ENCODE measurements at places on chromosomes 1 and 21.
A peak's percentile ranks its signal among the peaks of the same experiment; 100 is the strongest.

- DNase-seq = no peak
Measured at GRCh38 chr1:30864681-30865080, 43.9 kb downstream of the SDC3 start.

- no peak for DNase-seq
Measured at GRCh38 chr1:181482521-181483284, 614 bp upstream of the CACNA1E start.

- peak; percentile 94 for DNase-seq
Measured at GRCh38 chr1:246214708-246215509, 292.2 kb downstream of the SMYD3 start.

DNA sequence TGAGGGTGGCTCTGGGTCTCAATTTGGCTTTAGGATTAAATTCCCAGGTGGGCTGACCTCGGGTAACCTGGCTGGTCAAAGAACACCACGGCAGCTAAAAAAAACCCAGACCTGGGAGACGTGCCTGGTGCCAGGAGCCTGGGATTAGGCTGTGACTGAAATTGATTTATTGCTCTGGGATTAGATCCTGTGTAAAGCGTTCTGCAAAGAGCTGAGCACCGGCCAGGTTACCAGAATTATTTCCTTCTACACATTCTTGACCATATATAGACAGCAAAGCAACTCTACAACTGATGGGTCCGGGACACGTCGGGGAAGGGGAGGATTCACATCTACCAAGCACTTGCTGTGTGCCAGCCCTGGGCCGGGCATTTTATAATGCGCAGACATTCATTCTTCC, 45.2 kb downstream of the TMCO4 start:
- DNase-seq = no peak

DNA sequence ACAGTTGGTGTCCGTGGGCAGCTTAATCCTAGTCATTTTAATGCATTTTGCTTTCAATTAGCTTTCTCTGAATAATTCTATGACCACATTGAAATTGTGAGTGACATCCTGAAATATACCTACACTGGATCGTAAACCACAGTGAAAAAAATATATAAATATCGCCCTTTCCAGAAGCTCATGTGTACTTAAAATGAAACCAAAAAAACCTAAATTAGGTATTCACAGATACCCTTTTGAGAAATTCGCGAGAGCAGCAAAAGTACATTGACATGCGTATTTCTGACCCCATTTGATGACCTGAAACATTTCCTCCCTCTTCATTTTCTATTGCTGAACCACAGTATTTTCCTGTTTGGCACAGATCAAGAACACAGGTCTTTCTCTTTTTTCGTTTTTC, 253.8 kb downstream of the LTN1 start:
- no peak for DNase-seq

- DNase-seq = no peak
Measured at GRCh38 chr1:118338936-118339335, 153.9 kb upstream of the SPAG17 start.

GRCh38 chr1:228867951-228868730, 132.9 kb downstream of the RHOU start:
- DNase-seq = no peak

- DNase-seq = no peak
Measured at GRCh38 chr1:189662190-189662589, 815.5 kb downstream of the BRINP3 start.

- no peak for DNase-seq
Measured at GRCh38 chr1:210591214-210591613, 262.5 kb downstream of the HHAT start.

- peak; percentile 84 for DNase-seq
Measured at GRCh38 chr1:43994794-43995790, 3.7 kb downstream of the CCDC24 start.

GRCh38 chr21:26147535-26147934, 23.0 kb downstream of the APP start:
- no peak for DNase-seq

DNA sequence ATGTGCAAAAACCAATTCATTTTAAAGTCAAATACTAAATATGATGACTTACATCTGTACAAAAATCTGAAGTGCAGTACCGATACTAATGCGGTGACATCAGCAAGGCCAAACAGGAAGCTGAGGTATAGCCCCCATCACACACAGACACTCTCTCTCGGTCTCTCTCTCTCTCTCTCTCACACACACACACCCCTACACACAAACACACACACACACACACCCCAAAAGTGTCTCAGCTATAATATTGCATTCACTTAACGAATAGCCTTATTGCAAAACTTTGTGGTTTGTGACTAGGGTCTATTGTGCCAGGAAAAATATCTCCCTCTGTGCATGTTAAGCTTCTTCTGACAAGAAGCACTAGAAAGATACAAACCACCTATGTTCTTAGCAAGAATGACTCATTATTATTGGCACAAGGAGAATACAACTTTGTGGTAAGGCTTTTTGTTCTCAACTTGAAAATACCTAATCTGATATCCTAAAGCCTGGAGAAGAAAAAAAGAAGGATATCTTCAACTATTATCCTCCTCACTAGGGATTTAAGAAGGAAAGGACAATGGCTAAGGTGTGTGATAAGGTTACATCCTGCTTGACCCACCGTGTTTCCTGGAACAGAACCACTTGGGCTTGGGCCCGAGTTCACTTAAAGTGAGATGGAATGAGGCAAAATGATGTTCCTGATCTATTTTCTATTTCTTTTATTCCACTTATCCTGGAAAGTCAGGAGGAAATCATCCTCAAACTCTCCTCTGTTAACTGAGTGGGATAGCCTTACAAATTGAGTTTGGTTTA, 107.1 kb downstream of the NIBAN1 start:
- peak; percentile 91 for DNase-seq

- DNase-seq = no peak
Measured at GRCh38 chr1:180860535-180860934, 52.2 kb upstream of the KIAA1614 start.

DNA sequence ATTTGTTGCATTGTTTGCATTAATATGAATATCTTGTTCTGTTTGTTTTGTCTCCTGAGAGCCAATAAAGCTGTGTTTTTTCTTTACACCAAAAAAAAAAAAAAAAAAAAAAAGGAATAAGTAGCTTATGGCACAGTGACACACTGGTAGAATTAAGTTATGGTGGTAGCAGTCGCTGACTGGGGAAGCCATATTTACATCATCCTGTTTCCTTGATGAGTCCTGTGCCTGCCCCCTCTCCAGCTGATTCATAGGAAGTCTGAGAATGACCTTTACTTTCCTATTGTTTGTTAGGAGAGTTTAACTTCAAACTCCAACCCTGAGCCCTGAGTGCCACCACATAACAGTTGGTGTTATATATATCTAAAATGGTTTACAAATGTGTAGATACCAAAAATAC, 62.2 kb downstream of the OBSCN start:
- no peak for DNase-seq

- no peak for DNase-seq
Measured at GRCh38 chr1:220226752-220227151, 45.5 kb downstream of the RAB3GAP2 start.

DNA sequence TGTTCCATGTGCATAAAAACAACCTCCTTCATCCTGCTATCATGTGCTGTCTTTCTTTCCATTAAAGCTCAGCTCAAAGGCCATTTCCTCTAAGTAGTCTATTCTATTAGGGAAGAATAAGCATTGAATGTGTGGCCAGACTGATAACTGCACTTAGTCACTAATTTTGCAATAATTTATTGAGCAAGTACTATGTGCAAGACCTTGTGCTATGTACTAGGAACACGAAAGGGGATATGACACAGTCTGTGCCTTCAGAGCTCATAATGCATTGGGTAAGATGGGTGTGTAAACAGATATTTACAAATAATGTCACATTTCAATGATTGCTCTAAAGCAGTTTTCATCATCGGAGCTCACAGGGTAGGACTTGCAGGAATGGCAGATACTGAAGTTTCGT, 54.2 kb downstream of the NMNAT2 start:
- peak; percentile 21 for DNase-seq

- DNase-seq = no peak
Measured at GRCh38 chr1:211925016-211925415, 94.5 kb upstream of the LPGAT1 start.

GRCh38 chr1:11598461-11598860, 55.8 kb downstream of the FBXO2 start:
- no peak for DNase-seq

DNA sequence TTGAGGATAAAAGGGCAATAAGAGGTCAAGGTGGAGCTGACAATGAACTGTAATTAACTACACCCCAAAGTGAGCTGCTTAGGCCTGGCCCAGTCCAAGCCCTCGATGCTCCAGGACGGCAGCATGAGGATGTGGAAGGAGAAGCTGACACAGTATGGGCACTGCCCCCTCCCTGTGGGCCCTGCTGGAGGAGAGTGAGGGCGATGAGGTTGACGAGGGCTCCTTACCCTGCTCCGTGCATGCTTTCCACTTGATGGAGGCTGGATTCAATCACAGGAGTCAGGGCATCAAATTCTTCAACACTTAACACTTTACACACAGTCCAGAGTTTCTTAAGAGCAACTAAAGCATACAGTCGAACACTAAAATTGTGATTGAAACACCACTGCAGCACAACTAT, 32.4 kb downstream of the COA6 start:
- no peak for DNase-seq

DNA sequence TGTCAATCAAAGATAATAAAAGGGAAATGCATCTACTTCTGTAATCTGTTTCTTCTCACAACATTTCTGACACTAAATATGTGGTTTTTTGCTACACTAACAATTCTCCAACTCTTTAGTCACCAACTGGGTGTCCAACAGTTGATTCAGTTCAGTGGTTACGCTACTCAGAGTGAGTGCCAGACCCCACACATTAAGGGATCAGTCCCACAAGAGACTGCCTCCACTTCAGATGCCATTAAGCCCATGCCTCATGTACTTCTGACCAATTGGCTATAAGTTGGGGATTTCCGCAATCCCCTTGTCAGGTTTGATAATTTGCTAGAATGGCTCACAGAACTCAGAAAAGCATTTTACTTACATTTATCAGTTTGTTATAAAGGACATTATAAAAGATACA, 28.4 kb downstream of the RNF2 start:
- DNase-seq = no peak

DNA sequence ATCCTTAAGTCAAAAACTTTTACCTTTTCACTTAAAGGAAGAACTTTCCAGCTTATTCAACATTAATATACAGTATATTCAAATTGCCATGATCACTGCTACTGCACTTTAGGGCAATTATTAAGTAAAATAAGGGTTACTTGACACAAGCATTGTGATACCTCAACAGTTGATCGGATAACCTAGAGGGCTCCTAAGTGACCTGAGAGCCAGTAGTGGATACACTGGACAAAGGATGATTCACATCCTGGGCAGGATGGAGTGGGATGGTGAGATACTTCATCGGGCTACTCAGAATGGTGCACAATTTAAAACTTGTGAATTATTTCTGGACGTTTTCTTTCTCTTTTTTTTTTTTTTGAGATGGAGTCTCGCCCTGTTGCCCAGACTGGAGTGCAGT, 54.5 kb upstream of the PPM1J start:
- DNase-seq = no peak

DNA sequence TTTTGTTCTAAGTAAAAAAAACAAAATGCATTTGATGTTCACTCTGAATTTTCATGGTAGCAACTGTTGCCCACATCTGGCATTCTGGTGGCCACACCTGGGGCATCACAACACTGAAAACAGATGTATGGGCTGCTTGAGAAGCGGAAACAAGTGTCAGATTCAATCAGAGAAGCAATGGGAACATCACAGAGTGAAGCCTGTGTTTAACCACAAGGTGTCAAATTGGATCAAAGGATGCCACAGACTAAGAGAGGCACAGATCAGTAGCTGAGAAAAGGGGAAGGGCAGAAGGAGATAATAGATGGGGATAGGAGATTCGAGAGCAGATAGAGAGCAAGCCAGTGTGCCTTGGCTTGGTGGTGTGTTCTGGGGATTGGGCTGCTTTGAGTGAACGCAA, 49.8 kb upstream of the MTF2 start:
- DNase-seq = no peak

DNA sequence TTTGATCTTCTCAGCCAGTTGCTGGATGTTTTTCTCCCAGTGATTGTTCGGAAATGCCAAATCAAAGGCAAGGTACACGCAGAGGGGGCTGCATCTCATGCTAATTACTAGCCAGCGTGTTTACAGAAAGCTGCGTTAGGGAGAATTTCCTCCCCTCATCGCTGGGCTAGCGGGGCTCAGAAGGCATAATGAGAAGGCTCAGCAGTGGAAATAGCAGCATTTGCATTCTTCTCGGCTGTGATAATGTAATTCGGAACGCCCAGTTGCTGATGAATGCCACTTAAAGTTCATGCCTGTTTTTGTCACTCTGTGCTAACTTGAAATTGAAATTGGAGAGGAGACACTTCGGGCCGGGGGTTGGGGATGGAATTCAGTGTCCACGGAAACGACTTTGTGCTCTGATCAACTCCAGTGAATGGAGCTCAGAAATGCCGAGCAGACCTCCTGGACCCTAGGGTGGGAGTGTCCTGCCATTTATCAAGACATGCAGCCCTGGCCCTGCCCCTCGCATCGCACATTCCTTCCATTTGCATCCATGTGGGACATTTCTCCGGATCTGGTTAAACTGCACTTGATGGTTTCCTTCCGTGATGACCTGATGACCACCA, 313.4 kb upstream of the C1orf174 start:
- DNase-seq = no peak

GRCh38 chr1:245645894-245646293, 491.1 kb downstream of the KIF26B start:
- no peak for DNase-seq

DNA sequence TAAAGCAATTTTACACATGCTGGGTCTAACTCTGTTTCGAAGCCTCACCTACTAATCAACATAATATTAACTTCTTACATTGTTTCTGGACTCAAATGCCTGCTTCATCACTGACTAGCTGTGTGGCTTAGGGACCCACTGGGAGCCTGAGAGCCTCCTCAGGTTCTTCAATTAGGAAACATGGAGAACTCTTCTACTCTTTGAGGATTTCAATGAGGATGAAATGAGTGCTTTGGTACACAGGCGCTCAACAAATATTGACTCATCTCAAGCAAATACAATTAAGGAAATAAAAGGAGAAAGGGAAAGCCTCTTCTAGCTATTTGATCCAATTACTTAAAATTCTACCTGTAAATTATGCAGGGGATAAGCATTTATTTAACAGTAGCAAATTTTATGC, 84.4 kb upstream of the JAK1 start:
- no peak for DNase-seq

GRCh38 chr1:54429838-54430237, 23.6 kb upstream of the SSBP3 start:
- DNase-seq = no peak

- DNase-seq = no peak
Measured at GRCh38 chr1:156675210-156676113, 1.7 kb downstream of the NES start.

- DNase-seq = no peak
Measured at GRCh38 chr1:207648334-207649209, 3.6 kb downstream of the CR1L start.

- no peak for DNase-seq
Measured at GRCh38 chr21:42427809-42428419, 24.2 kb downstream of the UBASH3A start.

DNA sequence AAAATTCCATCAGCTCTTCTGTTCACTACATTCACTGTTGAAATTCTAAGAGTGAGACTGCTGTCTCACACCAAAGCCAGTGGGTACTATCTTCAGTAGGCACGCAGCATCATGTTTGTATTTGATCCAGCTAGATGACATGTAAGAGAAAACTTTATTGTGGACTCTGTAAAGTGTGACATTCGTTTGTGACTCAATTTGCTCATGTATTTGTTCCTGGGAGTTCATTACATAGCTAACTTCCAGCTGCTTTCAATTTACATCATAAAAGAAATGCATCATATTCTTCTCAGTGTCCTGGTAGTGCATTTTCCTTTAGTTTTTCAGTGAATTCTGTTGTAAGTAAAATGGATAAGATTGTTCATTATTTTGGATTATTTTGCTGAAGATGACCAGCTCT, 31.4 kb downstream of the CTH start:
- DNase-seq = no peak

Measured in hematopoietic multipotent progenitor cell treated with erythropoietin and hydrocortisone succinate and interleukin-3 and kit ligand, for 6 days (in vitro differentiated cells).